Activated CD8-positive, alpha-beta T cell treated with anti-CD3 and anti-CD28 coated beads, Interleukin-2, amount 10 ng/mL, durations not matched to agents 7 days and 5 days (primary cell): ENCODE measurements at places on chromosomes 6 and 20. TPM values are rescaled to one million over a fixed set of nuclear protein-coding genes. Genes with fewer than 3 reads are reported as not detected.
A peak's percentile ranks its signal among the peaks of the same experiment; 100 is the strongest.

The FNDC1 gene
- total RNA-seq = not detected

DNA sequence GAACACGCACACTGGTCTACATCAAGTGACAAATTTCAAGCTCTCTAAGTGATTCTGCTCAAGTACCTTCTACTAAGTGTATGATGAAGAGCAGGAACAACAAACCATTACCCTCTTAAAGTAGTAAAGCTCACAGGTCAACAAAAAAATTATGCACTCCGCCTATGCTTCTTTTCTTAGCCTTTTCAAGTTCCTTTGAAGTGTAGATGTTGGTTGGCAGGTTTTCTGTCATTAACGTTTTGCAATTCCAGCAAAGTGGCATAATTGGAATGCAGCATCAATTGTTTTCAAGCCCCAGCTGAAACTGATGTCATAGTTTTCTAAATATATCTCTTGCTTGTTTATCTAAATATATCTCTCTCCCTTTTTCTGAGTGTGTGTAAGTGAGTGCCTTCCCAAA lies 396.9 kb upstream of the EYS start:
- DNase-seq = no peak

The PRSS16 gene
- total RNA-seq = 0.82 TPM

GRCh38 chr6:116359131-116359530 lies 11.6 kb upstream of the DSE start:
- no peak for DNase-seq

GRCh38 chr6:68743099-68743498 lies 108.0 kb downstream of the ADGRB3 start:
- DNase-seq = no peak

DNA sequence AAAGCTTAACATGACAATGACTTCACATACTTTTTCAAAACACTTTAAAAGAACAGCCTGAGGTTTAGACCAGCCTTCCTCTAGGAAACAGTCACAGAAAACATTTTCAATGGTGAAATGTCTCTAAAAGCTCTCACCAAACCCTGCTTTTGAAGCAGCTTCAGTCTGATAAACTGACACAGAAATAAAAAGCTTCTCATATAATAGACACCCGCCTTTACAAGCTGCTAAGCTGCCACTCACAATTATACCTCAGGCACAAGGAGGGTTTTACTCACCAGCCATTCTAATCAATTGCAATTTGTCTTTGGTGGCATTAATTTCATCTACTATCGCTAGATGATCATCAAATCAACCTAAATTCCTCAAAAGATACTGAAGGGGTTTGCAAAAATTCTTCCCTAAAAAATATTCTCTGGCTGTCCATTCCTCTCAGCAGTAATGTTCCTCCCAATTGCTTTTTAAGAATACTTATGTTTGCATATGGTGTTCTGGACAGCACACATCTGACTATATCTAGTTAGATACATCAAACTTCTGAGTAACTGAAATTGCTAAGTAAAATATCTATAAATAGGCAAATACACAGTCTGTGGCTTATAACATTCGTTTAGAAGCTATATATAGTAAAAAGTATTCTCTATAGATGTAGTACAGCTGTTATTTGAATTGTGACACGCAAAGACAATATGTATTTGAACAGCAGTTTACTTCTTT lies 29.4 kb downstream of the KIF13A start:
- DNase-seq = no peak

- peak; percentile 30 for DNase-seq
Observed at GRCh38 chr6:39189915-39190544, 39.2 kb downstream of the KCNK5 start.

DNA sequence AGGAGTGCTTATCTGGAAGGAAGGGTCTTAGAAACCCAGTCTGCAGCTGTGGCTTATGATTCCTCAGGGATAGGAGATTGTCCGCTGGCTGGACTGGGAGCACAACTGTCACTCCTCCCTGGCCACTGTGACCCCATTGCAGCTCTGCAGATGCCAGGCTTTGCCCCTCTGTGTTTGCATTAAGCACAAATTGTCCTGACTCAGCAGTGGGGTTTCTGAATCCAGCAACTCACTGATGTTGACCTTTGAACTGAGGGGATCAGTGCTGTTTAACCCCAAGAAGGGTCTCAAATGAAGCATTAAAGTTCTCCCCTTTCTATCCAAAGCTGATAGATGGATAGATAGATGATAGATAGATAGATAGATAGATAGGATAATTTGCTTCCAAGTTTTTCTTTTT lies 29.5 kb downstream of the DACT2 start:
- no peak for DNase-seq

DNA sequence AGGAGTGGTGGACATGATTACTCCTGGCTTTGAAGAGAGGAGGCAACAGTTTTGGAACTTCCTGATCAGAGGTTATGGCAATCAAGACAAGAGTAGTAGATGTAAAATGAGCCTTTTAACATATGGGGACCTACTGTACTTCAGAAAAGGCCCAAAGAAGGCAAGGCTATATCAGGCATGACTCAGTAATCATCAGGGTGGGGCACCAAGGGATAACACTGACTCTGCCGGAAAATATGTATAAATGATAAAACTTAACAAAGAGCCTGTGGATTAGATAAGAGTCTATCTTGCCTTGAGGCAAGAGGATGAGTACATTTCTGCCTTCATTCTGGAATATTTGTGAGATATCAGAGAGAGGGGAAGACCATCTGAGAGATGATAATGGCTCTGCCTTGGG lies 1389.9 kb upstream of the MAP3K7 start:
- DNase-seq = no peak

GRCh38 chr20:9306521-9306920 lies 207.9 kb upstream of the LAMP5 start:
- no peak for DNase-seq

The RAB23 gene
- total RNA-seq = 2.4 TPM

The DEFB116 gene
- total RNA-seq = not detected

DNA sequence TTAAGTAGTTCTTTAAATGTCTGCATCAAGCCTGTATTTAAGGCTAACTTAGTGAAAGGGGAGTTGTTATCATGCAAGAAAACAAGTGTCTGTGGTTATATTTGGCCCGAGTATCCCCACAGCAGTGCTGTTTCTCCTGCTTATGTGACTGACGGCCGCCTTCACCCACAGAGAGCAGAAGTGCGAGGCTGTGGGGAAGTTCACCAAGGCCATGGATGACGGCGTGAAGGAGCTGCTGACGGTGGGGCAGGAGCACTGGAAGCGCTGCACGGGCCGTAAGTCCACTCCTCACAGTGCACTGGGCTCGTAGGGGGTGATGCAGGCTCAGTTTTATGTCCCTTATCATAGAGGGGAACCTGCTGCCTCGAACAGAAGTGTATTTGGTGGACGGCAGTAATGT lies 53.2 kb upstream of the SYNJ2 start:
- DNase-seq = no peak

GRCh38 chr6:73207221-73207837 lies 18.0 kb downstream of the KHDC1L start:
- no peak for DNase-seq

The POU5F1 gene
- total RNA-seq = not detected

The CST3 gene
- 0.50 TPM for total RNA-seq

GRCh38 chr6:33974471-33974870 lies 170.7 kb upstream of the MLN start:
- no peak for DNase-seq

GRCh38 chr20:63772781-63773518 lies 33.4 kb downstream of the SLC2A4RG start:
- DNase-seq = no peak

The RIPOR2 gene
- 154 TPM for total RNA-seq

DNA sequence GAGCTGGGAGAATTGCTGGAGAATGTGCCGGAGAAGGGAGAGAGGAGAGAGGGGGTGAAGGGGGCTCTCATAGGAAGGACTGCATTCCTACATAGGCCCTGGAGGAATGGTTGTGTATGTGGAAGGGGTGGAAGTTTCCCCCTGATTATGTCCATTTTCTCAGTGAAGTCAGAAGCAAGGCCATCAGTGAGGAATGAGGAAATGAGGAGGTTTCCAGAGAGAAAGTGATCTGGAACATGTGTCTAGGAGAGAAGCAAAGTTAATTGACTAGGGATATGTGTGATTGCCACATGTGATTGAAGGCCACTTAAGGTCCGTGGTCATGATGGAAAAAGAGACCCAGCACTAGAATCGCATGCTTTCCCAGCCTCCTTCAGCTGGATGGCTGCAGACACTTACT lies 42.3 kb downstream of the TBPL1 start:
- DNase-seq = no peak

DNA sequence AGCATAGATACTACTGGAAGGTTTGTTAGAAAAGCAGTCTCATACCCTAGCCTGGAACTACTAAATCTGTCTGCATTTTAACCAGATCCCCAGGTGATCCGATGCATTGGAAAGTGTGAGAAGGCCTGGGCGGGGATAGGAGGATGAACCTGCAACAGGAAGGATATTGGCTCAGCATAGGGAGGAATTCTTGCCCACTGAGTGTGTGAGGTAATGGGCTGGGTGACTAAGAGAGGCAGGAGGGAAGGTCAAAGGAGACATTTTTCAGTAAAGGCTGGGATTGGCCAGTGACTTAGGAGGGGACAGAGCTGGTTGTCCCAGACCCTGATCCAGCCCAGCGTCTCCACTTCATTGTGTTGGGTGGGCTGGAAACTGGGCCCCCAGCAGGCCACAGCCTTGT lies 191.0 kb upstream of the LRFN2 start:
- no peak for DNase-seq

The FABP7 gene
- not detected for total RNA-seq

- no peak for DNase-seq
Observed at GRCh38 chr6:165704045-165704748, 41.2 kb upstream of the PDE10A start.

The SERINC3 gene
- 56.3 TPM for total RNA-seq

- no peak for DNase-seq
Observed at GRCh38 chr6:92446052-92446451, 973.3 kb downstream of the EPHA7 start.

The ZSCAN23 gene
- 0.79 TPM for total RNA-seq

DNA sequence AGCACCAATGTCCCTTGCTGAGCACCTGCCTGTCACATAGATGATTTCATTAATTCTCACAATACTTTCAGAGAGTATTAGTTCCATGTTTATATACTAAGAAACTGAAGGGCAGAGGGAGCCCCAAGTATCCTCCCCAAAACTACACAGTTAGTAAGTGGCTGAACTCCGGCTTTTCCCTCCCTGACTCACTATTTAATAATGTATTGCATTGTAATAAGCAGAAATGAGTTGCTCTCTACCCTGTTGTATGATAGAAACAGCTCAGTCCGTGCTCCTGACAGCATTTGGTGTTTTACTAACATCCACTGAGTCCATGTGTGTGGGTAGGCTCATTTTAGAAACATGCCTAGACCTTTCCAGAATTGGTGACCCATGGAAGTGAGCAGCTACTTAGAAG lies 76.8 kb downstream of the OLIG3 start:
- no peak for DNase-seq

The COL19A1 gene
- total RNA-seq = not detected

The BEND6 gene
- not detected for total RNA-seq

The KIAA1586 gene
- total RNA-seq = 12.9 TPM

The GRIK2 gene
- not detected for total RNA-seq

DNA sequence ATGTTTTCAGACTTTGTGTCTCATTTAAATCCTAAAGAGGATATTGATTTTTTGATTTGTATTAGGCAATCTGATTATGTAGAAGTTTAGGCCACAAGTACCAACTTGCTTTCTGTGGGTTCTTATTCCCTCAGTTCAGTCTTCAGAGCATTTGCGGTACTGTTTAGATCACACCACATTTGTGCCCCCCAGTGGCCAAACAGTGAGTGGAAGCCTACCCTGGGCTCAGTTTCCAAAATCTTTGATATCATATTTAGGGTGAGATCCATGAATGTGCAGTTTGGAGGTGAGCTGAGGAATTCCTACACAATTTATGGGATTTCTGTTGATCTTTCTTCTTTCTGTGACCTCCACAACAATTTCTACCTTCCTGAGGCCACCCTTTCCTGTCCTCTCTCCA lies 92.3 kb upstream of the FUT9 start:
- no peak for DNase-seq

DNA sequence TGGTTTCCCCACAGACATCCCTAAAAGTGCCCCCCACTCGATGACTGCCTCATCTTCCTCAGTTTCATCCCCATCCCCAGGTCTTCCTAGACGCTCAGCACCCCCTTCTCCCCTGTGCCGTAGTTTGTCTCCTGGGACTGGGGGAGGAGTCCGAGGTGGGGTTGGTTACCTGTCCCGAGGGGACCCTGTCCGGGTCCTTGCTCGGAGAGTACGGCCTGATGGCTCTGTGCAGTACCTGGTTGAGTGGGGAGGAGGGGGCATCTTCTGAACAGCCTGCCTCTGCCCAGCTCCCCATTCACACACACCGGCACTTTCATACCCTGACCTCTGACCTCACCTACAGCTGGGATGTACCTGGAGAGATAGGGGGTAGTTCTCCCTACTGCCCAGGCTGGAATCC lies 2.1 kb downstream of the CUTA start:
- no peak for DNase-seq

The DSP gene
- 0.08 TPM for total RNA-seq

- no peak for DNase-seq
Observed at GRCh38 chr6:56956491-56956890, 1.6 kb downstream of the BEND6 start.

The IMPG1 gene
- not detected for total RNA-seq

GRCh38 chr6:73079611-73079955 lies 145.7 kb downstream of the KHDC1L start:
- no peak for DNase-seq

DNA sequence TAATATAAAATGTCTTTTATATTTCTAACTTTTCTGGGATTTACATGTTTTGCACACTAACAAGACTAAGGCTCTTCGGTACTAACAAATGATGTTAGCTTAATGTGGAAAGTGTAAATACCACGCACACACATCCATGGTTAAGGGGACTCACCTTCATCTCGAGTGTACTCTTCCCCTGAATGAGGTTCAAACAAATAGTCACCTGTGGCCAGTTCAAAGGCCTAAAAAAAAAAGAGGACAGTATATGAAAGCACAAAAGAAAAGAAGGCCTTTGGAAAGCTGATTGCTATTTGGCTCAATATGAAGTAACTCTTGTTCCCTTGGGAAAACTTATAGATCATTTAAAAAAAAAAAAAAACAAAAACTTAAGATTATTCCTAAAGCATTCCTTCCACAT lies 37.2 kb downstream of the LHFPL5 start:
- no peak for DNase-seq

GRCh38 chr6:37134036-37134395 lies 35.9 kb upstream of the PIM1 start:
- no peak for DNase-seq

DNA sequence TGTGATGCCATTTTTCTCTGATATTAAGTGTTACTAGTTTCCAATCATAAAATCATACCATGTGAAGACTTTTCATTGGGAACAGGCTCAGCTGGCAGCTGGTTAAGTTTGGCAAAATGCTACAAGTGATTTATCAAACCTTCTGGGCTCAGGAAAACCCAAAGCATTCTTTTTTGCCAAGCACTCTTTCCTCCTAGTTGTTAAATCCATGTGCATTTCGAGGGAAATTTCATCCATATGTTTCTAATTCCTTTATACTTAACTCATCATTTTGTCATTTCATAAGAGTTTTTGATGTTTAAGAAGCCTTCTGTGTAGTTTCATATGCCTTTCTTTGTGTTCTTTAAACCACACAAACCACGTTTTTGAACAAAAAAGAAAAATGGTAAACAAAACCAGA lies 217.6 kb upstream of the PDE10A start:
- no peak for DNase-seq

The FOXA2 gene
- total RNA-seq = not detected
